ENCODE measurements at places on chromosomes 2 and 18.

DNA sequence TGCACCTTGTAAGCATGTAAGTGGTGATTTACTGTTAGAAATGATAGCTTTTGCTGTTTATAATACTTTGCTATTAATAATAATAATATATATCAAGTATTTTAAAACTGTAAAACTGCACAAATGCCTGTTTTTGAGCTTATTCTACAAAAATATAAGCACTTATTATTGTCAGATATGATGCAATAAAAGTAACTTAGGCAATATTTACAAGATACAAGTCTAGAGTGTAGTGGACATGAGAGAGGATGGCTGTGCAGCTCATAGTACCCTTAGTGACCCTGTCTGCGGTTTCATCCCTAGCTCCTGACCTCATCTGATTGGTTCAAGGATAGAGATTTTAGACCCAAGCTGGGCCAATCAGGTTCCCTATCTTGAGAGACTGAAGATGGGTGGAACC, 178.4 kb downstream of the MTX2 start:
- DNase-seq, result no peak

GRCh38 chr2:181723731-181724130, 43.4 kb upstream of the NEUROD1 start:
- DNase-seq, result no peak

DNA sequence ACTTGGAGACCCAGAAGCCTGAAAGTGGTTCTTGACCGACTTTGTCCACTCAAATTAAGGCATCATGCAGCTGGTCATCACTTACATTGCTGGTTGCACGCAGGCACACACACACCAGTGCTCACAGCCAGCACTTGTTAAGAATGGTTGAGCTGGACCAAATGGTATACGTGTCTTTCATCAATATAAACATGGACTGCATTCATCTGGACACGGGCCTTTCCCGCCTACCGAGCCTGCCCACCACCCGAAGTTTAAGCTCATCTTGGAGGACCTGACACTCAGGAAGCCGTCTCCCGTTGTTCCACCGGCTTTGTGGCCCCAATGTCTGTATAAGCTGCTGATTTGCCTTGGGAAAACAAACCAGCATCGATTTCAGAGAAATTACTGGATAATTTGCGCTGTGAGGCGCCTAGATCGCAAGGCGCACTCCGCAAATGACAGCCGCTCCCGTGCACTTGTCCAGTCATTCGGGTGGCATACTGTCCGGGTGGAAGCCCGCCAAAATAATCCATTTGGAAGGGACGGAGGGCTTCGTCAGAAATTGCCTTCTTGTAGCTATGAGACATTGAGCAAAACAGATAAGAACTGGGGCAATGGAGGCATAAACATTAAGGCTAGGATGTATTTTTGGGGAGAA, 40.1 kb upstream of the AKAIN1 start:
- DNase-seq, result no peak

GRCh38 chr2:11421863-11422490, 44.0 kb downstream of the E2F6 start:
- DNase-seq, result no peak

DNA sequence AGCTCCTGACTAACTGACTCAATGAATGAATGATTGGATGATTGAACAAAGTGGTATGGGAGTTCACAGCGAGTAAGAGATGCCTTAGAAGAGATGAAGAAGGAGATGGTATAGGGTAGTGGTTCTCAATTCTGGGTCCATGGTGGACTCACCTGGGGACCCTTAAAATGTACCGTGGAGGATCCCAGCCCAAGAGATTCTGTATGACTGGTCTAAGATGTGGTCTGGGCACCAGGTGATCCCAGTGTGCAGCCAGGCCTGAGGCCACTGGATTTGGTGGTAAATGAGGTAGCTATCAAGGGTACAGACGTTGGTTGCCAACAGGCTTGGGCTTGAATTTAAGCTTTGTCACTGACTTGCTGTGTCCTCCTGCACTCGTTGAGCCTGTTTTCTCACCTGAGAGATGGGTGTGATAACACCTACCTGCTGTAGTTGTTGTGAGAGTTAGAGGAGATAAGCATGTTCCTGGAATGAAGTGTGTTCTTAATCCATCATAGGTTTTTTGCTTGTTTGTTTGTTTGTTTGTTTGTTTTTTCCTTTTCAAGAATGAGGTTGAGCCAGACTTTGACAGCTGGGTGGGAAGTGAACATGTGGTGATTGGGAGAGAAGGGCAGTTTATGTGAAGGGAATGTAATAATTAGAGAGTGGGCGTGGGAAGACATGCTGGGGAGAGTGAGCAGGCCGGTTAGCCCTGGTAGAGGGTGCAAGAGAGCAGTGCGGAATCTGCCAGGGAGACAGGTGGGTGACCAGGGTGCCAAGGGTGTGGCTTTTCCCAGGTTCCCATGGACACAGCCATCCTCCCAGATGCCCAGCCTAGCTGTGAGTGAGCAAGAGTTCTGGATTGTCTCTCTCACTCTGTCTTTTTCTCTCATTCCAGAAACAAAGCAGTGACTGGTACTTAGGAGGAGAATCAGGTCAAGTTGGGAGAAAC, 31.4 kb upstream of the IL1B start:
- no peak for DNase-seq

GRCh38 chr2:121196132-121196848, 88.7 kb downstream of the TFCP2L1 start:
- DNase-seq, result no peak

- no peak for DNase-seq
Measured at GRCh38 chr18:10120622-10121021, 206.8 kb downstream of the VAPA start.

DNA sequence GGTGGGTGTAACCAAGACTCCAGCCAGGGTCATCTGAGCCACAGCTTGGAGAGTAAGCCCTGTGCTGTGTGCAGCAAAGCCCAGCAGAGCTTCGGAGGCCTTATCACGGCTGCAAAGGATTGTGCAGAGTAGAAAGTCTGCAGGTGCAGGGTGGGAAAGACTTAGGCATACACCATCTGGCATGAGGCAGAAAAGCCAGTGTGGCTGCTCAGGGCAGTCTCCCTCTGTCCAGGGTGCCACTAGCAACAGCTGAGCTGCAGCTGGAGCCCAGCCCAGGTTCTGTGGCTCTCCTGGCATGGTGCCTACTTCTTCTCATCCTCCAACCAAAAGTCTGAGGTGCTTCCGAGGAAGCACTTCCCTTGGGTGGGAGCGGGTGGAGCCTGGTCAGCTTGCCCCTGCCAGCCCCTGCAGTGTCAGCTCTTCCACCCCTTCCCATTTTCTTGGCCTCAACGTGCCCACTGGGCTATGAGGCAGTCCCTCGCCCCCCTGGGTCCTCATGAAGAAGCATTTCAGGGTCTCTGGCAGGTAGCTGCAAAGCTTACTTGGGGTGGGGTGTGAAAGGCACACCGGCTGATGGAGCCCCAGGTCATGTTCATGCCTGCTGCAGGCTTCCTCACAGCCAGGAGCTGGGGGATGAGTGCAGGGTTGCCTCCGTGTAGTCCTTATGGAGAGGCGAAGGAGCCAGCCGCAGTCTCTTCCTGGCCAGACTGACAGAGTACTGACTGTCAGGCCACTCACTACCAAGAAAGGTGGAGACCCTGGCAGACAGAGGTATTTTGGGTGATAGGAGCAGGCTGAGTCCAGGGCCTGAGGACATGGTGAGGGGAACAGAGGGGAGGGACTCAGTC, 4.8 kb downstream of the AMER3 start:
- no peak for DNase-seq

DNA sequence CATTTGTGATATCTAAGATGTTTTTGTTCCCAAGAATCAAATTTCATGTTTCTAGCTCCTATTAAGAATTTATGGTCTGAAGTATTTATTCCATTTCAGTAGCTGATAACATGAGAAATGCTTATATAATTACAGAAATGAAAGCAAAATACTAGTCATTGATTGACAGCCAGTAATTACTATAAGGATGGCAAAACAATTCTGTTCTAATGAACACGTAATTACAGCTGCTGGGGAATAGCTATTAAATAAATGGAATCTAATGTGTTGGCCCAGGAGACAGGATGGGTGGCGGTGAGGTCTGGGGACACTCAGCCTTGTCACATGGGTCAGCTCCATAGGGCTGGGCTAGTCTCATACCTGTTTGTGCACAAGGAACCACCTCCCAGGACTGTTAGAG, 263.5 kb downstream of the FHOD3 start:
- no peak for DNase-seq

DNA sequence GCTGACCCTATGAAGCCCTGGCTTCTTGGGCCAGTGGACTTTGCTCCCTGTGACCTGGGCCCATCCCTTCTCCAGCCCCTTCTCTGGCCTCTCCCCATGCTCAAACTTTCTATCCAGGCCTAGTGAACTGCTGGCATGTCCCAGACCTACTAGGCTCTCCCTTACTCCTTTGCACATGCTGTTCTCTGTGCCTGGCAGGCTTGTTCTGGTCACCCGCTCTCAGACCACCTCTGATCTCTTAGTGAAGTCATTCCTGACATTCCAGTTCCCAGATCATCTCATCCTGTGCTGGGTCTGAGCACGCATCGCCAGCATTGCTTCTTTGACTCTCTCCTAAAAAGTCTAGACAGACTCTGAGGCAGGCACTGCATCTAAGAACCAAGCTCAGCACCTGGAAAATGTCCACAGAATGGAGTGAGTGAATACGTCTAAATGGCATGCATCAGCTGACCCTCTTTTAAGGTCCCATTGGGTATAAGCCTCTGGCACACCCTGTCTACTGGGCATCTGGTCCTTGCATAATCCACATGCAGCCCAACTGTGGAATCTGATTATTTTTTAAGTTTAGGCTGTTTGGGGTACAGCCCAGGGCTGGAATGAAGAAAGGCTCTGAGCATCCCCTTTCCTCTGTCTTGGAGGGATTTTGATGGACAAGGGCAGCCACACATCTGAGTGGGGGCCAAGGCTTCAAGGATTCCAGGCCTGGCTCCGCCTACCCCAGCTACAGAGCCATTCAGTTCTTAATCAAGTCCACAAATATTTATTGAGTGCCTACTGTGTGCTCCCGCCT, 130.6 kb upstream of the HAAO start:
- peak; percentile 65 for DNase-seq

- DNase-seq, result peak; percentile 52
Measured at GRCh38 chr2:182318466-182319220, 108.2 kb downstream of the PDE1A start.

DNA sequence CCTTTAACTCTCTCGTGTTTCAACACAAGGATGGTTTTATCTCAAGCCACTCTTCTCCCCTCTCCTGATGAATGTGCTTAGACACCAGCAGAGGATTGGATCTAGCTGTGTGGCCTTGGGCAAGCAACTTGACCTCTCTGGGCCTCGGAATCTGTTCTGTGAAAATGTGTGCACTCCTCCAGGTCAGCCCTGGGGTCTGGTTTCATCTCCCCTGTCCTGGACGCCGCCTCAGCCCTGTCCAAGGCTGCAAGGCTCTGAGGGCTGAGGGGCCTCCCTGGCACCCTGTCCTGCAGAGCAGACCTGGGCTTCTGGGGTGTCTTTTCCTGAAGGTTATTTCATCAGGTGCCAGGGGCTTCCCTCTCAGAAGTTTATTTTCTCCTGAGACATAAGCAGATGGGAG, 28.5 kb downstream of the CNDP1 start:
- DNase-seq, result no peak

- peak; percentile 36 for DNase-seq
Measured at GRCh38 chr2:44686561-44686960, 254.9 kb upstream of the SIX3 start.

DNA sequence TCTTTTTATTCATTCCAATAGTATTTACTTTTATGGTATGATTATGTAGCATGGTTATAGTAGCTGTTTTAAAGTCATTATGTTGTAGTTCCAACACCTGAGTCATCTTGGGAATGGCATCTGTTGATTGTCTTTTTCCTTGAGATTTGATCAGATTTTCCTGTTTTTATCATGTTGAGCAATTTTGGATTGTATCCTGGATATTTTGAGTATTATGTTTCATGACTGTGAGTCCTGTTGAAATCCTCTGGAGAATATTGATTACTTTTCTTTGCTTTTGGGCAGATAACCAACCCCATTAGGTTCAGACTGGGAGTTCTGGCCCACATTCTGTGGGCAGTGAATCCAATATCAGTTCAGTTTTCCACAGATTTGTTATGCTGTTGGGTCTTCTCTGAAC, 163.2 kb upstream of the SPRED2 start:
- no peak for DNase-seq

GRCh38 chr2:139685090-139685983, 905.1 kb upstream of the NXPH2 start:
- no peak for DNase-seq

DNA sequence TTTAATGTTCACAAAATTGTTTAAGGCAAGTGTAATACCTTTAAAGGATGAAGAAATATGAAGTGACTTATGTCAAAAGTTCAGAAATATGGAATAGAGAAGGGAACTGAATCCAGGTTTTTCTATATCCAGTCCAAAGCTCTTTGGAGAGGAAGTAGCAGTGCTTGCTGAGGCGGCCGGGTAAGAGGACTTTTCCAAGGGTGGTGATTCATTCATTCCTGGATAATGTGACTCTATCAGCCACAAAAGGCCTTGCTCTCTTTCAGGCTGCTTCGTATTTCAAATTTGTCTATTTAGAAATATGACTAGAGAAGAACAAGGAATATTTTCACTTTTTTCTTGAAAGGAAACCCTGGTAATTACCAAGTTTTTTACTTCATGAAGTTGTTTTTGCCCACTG, 830.1 kb upstream of the ZEB2 start:
- DNase-seq, result peak; percentile 70

GRCh38 chr18:29164020-29164706, 987.2 kb upstream of the CDH2 start:
- peak; percentile 95 for DNase-seq

GRCh38 chr2:44462934-44463849, 101.4 kb downstream of the CAMKMT start:
- DNase-seq, result no peak
